ENCODE measurements at places on chromosomes 1 and 21.

DNA sequence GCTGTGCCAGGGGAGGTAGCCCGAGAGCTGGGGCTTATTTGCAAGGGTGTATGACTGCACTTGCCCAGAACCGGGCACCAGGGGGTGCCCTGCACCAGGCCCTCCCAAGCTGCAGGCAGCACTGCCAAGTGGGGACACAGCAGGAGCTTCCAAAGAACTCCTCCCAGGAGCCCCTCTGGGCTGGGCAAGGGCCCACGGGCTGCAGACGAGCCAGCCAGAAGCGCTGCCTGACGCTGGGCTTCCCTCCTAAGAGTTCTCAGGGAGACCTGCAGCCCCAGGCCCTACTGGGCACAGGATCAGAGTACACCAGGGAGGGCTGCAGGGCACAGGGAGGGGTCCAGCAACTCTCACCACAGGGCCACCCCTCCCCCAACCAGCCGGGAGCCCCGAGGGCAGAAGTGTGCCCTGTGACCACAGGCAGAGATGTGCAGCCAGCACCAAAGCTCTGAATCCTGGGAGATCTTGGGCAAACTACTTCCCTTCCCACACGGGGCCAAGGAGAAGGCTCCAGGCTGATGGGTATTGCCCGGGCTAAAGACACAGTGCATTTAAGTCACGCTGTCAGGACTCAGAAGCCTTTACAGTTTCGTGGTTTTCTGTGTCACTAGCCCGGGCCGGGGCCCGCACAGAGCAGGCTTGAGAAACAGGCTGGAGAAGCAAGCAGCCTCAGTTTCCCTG lies 63.4 kb downstream of the KCNAB2 start:
- no peak for DNase-seq

DNA sequence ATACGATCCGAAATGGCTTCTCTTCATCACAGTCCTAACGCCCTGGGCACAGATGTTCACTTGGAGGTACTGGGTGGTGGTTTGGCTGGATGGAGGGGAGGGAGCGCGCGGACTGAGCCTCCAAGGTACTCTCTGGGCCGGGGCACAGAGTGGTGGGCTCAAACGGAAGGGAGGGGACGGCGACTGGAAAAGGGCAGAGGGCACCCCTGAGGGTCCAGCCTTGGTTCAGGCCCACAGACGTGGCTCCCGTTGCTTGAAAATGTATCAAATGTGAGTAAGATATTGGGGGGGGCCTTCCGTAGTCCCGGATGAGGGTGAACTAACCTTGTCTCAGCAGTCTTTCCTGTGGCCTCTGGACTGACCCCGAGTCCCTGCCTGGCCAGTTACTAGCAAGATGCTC lies 463 bp downstream of the IL12RB2 start:
- no peak for DNase-seq

GRCh38 chr1:86596741-86597290 lies 49.9 kb downstream of the CLCA4 start:
- no peak for DNase-seq

DNA sequence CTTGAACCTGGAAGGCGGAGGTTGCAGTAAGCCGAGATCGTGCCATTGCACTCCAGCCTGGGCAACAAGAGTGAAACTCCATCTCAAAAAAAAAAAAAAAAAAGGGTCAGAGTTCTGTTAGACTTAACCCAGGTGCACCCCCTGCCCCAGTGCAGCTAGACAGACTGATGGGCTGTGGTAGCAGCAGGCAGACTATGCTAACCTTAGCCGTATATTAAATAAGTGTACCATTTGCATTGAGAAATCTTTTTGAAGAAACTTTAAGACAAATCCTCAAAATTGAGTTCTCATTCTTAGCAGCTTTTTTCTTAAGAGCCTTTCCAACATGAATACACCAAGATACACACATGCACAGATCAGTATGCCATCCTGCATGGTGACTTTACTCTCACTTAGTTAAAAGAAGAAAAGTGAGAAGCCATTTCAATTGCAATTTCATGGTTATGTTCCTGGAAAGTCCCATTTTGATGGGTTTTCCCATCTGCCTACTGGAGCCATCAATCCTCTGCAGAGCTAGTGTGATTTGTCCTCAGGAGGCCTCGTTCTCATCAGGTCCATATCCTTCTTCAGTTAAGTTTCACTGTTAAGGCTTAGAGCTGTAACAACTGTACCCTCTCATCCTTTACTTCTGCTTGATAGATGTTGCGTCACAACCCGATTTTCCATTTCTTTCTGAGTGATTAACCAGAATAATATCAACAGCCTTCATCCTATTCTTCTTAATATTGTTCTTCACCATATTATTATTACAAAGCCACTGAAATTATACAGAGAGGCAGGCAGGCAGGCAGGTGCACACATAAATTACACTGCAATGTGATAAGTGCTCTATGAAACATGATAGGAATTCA lies 7.3 kb downstream of the FCRLB start:
- DNase-seq, result no peak

- no peak for DNase-seq
Measured at GRCh38 chr1:152613511-152613910, at the start of gene LCE3B. Gene LCE3B, plus strand, starts transcription at chr1:152613811. Its CDS starts 0 bp downstream, at chr1:152613811.

DNA sequence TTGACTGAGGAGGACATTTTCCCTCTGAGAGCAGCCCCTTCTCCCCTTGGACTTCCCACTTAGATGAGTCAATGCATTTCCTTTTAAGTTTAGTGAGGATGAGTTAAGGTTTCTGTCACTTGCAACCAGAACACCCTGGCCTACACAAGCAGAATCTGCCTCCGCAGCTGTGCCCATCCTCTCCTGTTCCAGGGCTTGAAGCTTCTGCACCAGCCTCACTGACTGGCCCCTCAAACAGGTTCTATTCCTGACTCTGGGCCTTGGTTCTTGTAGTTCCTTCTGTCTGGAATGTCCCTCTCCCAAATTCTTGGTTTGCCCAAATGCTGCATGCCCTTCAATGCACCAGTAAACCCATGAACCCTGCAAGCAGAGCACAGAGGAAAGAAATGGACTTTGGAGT lies 394.4 kb downstream of the PTPRU start:
- DNase-seq, result no peak

DNA sequence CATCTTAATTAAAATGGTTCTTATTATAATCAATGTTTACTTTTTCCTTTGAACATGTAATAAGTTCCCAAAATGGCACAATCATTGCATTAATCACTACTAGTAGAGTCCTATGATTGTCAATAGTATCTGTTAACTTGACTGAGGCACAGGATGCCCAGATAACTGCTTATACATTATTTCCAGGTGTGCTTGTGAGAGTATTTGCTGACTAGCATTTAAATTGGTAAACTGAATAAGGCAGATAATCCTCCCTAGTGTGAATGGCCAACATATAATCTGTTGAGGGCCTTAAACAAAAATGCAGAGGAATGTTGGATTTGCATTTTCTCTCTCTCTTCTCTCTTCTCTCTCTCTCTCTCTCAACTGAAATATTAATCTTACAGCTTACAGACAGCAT lies 999.3 kb upstream of the TMPRSS15 start:
- no peak for DNase-seq

DNA sequence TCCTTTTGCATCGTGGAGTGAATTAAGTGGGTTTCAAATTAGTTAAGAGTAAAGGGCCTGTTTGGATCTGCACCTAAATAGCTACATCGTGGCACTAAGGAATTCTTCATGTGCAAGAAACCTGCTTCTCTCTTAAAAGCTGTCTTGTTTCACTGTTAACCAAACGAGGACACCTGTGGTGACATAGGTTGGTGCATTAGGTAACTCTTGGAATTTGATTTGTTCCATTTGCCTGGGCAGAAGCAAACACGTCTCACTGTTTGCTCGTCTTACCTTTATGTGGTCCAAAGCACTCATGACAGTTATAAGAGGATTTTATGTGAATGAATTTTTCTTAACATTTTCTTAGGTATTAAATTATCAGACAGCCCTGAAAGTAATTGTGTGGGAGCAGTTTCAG lies 60.9 kb downstream of the PRDM2 start:
- no peak for DNase-seq

DNA sequence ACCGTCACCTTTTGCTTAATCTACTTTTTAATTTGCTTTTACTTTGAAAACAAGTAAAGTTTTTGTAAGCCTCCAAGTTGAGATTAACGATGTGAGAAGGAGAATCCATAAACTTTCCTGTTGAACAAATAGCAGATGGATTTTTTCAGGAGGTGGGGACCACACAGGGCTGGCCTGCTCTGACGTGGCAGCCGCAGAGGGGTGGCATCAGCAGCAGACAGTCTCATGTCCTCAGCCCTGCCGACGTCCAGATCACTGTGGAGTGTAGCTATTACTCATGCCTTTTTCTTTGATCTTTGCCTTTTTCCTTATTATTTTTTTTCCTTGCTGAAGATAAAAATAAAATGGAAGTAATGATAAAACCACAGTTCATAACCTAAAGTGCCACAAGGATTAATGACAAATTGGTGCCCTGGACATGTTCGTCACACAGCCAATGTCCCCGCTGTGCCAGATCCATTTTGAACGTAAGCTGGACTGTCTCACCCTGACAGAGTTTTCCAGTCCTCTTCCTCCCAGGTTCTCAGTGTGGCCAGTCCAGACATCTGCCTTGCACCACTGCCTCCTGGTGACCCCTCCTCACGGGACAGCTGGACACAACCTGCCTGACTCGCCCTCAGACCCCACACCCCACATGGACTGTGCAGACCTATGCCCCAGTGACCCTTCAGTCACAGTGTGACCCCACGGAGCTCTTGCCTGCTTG lies 15.4 kb upstream of the ZBTB21 start:
- no peak for DNase-seq

DNA sequence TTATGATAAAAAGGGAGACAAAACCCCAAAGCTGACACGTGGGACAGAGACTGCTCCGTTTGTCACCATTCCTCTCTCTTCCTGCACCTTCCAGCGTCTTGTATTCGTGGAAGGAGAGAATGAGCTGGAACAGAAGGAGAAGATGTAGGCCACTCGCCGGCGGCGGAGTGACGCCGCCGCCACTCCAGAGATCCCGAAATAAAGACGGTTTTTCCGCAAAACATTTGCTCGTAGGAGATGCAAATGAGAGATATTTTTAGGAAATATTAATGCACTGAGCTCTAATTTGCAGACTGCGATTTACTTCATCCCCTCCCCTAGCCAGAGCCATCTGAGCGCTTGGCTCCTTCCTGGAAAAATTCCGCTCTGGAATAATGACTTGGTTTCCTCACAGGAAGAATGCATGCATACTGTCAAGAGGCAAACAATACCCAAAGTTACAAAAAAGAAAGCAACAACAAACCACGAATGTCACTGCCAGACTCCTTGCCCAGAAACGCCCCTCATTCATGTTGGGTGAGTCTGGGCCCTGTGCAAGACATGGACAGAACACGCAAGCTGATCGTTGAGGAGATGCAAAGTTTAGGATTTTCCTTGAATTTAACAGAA lies 18.0 kb upstream of the ADARB1 start:
- no peak for DNase-seq
